ENCODE measurements at places on chromosomes 6 and 20.

GRCh38 chr6:31858707-31859106, 3.9 kb downstream of the NEU1 start:
- DNase-seq, result no peak

- DNase-seq, result no peak
Measured at GRCh38 chr20:38231531-38232121, 28.9 kb downstream of the KIAA1755 start.

DNA sequence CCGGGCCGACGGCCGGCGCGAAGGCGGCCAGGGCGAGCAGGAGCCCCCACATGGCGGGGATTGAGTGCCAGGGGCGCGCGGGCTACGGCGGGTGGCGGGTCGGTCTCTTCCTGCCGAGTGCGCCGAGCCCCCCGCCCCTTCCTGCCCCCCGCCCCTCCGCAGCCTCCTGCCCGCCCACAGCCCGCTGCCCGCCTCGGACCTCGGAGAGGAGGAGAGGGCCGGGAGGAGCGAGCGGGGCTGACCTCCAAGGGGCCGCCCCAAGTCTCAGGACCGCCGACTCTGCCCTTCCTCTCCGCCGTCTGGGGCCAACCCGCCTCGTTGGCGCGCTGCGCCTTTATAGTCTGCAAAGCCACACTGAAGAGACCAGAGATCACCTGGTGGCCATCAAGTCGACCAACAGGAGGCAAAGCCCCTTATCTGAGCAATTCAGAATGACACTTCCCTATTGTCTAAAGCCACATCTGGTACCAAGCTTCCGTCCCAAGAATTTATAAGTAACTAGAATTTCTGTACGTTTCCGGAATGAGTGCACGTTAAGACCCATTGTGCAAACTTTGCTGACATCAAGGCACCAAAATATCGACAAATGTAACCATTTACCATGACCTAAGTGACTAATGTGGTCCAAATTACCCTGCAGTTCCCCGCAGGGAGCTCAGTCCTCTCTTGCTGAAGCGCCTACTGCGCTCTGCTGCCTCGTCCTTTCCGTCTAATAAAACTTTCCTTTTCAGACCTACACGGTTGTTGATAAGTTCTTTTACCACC, at the start of gene CPXM1:
Gene CPXM1, minus strand, starts transcription at position 107 of the 765 bp plus-strand sequence. Its CDS starts 55 bp downstream, at position 52.
- no peak for DNase-seq

DNA sequence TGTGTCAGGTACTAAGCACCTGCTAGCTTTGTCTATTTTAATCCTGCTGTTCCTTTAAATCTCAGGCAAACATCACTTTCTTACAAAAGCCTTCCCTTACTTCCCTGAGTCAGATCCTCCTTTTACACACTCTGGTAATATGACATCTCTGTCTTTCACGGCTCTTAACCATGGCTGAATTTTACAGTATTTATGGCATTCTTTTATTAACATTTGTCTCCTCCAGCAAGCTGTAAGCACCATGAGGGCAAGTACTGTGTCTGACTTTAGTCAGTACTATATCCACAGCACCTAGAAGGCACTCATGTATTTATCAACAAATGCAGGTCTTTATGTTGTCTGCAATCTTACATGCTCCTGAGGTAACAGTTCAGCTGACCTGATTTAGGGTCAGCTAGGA, 33.7 kb upstream of the HBS1L start:
- DNase-seq, result no peak
